ENCODE measurements at places on chromosomes 6 and 20.

DNA sequence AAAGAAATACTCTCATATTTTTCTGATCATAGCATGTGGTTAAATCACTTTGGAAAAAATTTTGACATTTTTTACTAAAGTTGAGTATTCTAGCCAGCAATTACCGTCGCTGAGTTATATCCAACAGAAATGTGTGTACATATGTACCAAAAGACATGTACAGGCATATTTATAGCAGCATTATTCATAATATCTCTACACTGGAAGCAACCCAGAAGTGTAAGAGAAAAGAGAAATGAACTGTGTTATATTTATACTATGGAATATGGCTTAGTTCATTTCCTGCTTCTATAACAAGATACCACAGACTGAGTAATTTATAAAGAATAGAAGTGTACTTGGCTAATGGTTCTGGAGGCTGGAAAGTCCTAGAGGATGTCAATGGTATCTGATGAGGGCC, 474.0 kb upstream of the GJE1 start:
- DNase-seq: no peak

GRCh38 chr6:142470421-142470820, 168.6 kb downstream of the ADGRG6 start:
- DNase-seq: no peak

DNA sequence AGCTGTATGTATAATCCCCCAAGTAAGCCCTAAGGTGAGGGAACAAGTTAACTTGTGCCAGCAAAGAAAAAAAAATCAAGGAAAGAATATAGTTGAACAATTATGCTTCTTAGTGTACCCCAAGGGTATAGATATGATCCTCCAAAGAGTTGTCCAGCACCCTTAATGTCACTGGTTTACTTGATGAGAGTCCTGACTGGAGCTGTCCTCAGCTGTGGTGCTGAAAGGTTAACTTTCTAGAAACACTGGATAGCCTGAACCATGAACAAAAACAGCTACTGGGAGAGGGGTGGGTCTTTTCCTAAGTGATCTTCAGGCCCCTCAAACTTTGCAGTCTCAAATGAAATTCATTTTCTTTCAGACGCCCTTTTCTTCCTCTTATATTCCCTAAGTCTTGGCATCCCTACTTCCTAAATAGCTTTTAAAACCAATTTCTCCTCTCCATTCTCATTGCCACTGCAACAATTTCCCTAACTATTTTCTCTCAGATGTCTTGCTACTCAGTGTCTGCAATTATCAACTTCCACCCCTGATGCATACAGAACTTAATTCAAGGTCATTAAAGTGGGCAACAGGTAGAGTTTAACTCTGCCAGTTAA, 83.5 kb upstream of the PROKR2 start:
- no peak for DNase-seq

GRCh38 chr20:53195876-53196610, 223.9 kb downstream of the TSHZ2 start:
- no peak for DNase-seq

- no peak for DNase-seq
These were observed 274.8 kb downstream of the LRFN2 start for GRCh38 chr6:40312213-40313015.
